Activated CD8-positive, alpha-beta memory T cell treated with anti-CD3 and anti-CD28 coated beads for 48 hours (primary cell): ENCODE measurements at places on chromosomes 11 and 22.

DNA sequence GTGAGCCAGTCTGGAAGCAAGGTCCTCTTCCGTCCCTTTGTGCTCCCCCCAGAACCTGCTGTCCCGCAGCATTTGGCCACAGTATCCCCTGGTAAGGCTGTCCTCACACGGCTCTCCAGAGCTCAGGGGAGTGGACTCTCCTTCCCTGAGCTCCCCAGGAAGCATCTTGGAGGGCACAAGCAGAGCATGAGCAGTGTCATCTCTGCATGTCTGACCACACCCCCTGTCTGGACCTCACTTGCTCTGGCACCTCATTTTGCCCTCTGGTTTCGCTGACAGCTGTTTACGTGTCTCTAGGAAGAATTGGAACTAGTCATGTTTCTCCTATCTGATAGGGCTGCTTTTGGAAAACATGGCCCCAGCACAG lies 15.5 kb downstream of the DCPS start:
- DNase-seq = no peak

GRCh38 chr22:23533328-23533762 lies 46.7 kb downstream of the IGLL1 start:
- DNase-seq = no peak

DNA sequence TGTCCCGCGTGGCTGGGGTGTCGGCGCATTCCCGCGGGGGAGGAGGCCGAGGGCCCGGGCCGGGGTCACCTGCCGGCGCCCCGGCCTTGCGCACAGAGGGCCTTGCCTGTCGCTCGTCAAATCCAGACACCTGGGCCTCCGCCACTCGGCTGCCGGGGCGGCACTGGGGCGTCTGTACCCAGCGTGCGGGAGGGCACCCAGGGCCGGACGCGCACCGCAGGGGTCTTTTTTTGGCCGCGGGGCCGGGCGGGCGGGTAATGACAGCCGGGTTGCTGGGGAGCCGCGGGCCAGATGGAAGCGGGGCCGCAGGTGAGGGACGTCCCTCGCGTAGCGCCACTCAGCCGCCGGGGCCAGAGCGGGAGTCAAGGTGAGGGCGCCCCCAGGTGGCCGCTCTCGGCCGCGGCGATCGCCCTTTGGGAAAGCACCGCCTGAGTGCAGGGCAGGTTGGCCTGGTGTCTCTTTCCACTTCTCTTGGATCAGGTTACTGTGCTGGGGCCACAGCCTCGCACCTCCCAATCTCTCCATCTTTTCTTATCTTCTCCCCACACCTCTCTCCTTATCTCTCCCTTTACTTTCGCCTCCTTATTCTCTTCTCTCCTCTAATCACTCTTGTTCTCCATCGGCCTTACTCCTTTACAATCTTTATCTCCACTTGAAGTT lies 3.5 kb downstream of the PHLDB1 start:
- peak; percentile 83 for DNase-seq

GRCh38 chr11:85182441-85183387 lies 444.4 kb downstream of the DLG2 start:
- no peak for DNase-seq

- DNase-seq = no peak
Measured at GRCh38 chr22:19086896-19087295, 35.3 kb downstream of the DGCR2 start.

DNA sequence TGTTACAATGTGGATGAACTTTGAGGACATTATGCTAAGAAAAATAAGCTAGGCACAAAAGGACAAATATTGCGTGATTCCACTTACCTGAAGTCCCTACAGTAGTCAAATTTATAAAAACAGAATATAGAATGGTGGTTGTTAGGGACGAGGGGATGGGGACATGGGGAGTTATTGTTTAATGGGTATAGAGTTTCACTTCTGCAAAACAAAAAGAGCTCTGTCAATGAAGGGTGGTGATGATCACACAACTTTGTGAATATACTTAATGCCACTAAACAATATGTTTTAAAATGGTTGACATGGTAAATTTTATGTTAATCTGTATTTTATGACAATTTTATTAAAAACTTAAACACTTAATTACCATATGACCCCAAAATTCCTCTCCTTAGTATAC lies 26.1 kb downstream of the INTS4 start:
- no peak for DNase-seq

DNA sequence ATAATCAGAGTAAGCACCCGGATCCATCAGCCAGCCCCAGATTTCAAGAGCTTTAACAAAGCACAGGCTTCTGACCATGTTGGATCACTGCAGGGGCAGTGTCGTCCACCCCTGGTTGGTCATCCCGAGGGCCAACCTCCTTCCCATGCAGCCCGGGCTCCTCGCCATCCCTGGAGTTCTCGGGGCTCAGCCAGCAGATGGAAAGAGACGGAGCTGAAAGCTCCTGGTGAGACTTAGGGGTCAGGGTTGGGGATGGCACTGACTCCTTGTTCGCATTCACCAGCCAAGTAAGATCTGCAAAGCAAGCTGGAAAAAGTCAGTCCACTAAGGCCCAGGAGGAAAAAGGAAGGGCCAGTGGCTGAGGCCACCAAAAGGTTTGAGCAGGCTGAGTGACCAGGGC lies 888.9 kb downstream of the BRD1 start:
- DNase-seq = no peak

DNA sequence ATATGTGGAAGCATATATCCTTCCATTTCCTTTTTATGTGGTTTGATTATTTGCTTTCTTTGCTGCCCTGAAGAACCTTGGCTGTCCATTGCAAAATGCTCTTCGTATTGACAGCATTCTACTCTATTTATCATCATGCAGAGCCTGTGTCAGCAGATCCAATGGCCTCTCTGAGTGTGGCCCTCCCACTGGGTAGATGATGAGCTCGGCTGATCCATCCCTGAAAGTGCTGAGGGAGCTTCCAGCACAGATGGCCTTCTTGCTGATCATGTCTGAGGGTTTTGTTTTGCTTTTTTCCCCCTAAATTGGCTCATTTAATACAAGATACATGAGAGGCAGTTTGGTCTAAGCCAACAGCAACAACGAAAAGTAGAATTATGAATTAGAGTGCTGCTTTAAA lies 181.0 kb downstream of the GRIA4 start:
- DNase-seq = no peak

DNA sequence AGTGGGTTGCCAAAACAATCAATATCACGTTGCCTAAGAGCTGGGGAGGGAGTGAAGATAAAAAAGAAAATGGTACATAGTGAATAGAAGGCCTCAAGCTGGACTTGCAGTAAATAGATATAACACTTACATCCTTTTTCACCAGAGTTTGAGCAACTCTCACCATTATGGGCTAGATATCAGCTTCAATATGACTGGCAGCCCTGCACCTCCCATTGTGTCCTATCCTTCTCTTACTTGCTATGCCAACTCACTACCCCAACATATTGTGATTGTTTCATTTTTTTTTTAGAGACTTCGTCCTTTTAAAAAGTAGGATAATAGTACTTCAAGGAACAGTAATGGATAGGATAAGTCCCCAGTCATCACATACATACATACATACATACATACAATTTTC lies 7.4 kb downstream of the HBG1 start:
- DNase-seq = no peak

DNA sequence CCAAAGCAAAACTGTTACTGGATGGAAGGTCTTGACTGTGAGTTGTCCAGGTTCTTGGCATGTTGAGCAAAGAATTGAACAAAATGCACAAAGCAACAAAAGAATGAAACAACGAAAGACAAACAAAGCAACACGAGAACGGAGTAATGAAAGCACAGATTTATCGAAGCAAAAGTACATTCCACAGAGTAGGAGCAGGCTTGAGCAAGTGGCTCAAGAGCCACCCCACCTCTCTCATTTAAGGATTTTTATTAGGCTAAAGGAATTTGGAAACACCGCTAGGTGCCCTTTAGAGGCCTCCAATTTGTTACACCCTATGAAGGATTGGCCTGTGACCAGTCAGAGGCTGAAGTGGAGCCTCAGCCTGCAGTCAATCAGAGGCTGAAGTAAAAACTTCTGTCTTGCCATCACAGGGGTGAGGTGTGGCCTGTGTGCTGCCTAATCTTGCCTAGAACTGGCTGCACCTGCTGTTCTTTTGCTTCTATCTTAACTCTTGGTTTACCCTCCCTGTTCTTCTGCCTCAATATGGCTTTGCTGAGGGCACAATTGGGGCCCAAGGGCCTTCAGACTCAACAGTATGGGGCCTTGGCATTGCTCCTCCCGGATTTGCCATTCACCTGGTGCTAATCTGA lies 59.4 kb upstream of the FTH1 start:
- DNase-seq = no peak

DNA sequence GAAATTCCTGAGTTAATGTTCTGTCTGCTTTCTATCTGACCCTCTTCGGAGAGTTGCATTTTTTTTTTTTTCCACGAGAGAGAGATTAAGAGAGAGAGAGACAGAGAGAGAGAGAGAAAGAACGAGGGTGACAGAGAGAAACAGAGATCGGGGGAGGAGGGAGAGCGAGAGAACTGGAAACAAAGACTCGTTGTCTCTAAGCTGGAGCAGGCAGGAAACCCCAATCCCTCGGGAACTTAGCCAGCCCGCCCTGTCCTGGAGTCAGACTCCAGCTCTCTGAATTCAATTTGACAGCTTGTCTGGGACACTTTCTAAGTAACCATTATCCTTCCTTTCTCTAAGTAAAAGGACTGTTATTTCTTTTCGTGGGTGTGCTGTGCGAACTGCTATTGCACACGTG lies 76.9 kb downstream of the KCNJ1 start:
- DNase-seq = no peak

DNA sequence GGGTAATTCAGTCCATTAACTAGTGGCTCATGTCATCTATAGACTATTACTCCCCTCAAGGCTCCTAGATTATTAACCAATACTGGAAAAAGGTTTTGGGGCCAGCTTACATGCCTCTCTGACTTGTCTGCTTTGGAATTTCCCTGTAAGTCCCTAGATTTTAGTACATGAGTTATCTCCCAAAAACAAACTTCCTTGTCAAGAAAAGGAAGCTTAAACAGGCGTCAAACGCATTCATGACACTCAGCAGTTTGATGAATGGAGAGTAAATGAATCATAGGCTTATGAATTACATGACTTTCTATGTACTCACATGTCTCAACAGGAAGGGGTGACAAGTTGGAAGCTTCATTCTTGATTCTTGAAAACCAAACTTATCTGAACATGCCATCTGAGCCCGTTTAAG lies 70.8 kb downstream of the BLID start:
- no peak for DNase-seq

- DNase-seq = no peak
Measured at GRCh38 chr22:24736526-24737053, 37.9 kb downstream of the PIWIL3 start.

DNA sequence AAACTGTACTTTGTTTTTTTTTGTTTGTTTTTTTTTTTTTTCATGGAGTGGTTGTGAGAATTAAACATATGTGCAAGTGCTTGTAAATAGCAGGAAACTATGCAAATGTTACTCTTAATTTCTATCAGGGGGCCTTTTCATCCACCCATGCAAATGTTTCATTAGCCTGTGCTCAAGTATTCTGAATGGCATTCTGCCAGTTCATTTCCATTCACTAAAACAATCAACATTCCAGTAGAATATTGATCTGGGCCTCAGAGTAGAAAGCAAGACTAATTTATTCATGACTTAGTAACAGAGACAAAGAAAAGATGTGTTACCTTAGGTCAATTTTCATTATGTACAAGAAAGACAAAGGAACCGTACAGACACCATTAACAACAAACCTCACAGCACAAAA lies 971.4 kb downstream of the DLG2 start:
- DNase-seq = no peak

DNA sequence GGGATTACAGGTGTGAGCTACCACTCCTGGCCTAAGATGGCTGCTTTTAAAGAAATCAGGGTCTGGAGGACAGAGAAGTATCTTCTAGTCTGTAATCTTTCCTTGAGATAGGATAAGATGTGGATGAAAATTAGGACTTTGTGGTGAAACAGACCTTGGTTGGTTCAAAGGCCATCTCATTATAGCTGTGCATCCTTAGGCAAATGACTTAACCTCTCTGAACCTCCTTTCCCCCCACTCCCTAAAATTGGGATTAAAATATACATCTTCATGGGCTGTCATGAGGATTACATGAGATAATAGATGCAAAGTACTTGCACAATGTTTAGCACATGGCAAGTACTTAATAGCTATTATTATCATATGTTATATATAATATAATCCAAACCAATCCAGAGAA lies 10.8 kb upstream of the E2F8 start:
- no peak for DNase-seq

- DNase-seq = no peak
Measured at GRCh38 chr11:57560146-57560545, 7.3 kb downstream of the UBE2L6 start.

- DNase-seq = no peak
Measured at GRCh38 chr11:3964935-3965604, 109.6 kb downstream of the STIM1 start.

GRCh38 chr22:36104435-36104834 lies 56.1 kb downstream of the APOL3 start:
- DNase-seq = no peak

DNA sequence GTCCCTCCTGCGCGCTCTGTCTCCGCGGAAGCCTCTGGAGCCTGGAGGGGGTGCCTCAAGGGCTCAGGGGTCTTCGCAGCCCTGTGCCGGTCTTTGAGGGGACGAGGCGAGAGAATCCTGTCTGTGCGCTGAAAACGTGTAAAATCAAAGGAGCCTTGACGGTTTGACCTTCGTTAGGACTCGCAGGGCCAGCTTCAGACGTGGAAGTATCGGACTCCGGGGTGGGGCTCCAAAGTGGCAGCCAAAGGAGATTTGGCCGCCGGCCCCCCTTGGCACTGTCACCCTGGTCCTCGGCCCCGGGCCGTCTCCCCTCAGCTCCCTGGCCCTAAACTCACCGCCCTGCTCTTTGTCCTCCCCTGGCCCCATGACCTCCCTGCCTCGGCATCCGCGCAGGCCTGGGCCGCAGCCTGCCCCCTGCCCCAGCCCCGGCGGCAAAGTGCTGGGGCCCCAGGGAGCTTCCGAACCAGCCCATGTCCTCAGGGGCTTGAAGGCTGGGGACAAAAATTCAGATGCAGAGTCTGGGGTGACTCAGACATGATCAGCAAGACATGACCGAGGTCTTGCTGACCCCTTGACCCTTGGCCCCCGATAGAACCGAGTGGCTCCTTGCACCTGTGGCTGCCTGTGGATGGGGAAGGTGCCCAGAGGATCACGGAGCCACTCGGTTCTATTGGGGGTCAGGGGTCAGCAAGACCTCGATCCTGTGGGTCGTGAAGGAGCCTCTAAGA lies 6.9 kb upstream of the PHRF1 start:
- DNase-seq = no peak
